ENCODE measurements at places on chromosomes 7 and 10.

DNA sequence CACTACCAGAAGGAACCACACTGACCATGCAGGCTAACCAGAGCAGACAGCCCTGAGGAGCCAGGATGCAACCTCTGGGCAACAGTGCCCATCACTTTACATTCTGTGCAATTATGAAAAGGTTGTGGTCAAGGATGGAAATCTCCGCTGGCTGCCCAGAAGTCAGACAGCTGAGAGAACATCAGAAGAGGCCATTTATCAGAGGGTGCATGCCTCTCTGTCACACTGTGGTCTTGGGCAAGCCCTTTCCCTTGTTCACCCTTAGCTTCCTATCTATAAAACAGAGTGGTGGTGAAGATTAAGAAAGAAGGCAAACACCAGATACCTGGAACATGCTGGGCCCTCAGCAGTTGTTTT is 120.7 kb upstream of the GDF10 start:
- no peak for DNase-seq

DNA sequence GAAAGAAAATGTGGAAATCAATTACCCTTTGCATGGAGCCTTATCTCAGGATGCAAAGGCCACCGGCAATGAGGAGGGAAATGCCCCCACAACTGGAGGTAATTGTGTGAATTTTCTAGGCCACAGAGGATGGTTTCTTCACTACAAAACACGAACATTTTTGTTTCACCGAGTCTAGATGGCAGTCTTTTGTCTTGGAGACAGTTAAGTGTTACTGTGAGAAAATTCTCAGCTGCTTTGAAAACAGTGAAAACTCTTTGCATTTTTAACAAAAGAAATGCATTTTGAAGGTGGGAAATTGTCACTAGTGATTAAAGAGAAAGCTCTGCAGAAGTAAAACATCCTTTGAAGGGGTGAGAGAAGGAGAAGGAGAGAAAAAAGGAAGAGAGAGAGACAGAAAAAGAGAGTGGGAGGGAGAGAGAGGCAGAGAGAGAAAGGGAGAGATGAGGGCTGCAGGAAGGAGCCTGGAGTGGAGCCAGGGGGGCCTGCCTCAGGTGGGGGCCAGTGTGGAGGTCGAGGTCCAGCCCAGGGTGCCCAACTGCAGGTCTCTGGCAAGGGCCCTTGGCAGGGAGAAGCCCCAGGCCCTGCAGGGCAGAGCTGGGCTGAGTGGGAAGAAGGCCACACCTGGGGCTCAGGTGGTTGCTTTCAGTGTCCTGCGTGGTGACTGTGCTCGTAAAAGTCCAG is 261.4 kb downstream of the ADARB2 start:
- DNase-seq, result no peak

DNA sequence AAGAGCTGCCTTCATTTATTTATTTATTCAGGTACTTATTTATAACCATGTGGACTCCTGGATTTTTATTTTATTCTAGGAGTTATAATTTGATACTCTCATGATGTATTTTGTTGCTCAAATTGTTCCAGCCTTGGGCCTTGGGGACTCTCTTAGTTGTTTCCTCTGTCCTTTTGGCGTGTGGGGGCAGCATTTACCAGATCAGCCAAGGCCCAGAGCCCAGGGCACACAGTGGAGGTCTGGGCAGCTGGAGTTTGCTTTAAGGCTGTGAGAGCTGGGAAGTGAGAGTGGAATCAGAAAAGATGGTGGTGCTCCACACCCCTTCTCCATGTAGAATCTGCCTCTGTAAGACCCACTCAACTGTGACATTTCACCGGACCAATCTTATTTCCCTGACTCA is 398.9 kb downstream of the RPS24 start:
- no peak for DNase-seq

GRCh38 chr7:18555120-18555519 is 59.6 kb downstream of the HDAC9 start:
- no peak for DNase-seq

Data from stimulated activated CD8-positive, alpha-beta memory T cell treated with anti-CD3 and anti-CD28 coated beads, Interleukin-4, amount 100 ng/mL, for 1 hour (primary cell).